ENCODE measurements at places on chromosomes 6 and 20.
A peak's percentile ranks its signal among the peaks of the same experiment; 100 is the strongest.

DNA sequence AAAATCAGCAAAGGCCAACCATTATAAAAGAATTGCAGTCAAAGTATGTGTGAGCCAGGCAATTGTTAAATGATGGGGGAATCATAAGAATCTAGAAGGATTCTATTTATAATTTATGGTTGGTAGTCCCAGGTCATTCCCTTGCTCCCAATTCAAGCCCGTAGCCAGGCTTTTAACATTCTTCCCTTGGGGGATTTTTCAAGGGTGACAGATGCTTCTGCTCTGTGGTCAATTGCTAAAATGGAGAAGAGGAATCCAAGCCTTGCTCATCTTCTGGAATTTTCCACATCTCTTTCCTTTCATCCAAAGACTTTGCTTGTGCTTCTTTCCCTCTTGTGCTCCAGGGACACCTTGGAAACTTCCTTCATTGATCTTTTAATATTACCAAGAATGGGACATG is 18.0 kb upstream of the BCAS1 start:
- no peak for DNase-seq

GRCh38 chr20:41330343-41330720 is 10.3 kb upstream of the LPIN3 start:
- no peak for DNase-seq

DNA sequence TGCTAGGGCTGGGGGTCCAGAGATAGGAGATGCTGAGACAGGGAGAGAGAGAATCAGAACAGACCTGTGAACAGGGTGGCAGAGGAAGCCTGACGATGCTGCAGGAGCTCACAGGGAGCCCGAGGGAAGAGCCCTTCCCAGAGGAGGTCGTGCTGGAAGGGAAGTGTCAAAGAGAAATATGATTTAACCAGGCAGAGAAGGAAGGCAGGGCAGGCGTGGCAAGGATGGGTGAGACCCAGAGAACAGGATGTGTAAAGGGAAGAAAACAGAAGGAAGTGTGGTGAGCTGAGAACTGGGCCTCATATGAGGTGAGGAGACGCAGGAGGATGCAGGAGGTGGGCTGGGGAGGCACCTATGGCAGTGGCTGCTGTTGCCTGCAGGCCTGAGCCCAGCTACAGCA is 105.6 kb downstream of the ZDHHC14 start:
- no peak for DNase-seq

- no peak for DNase-seq
Observed at GRCh38 chr6:34867484-34867883, 20.4 kb downstream of the TAF11 start.

DNA sequence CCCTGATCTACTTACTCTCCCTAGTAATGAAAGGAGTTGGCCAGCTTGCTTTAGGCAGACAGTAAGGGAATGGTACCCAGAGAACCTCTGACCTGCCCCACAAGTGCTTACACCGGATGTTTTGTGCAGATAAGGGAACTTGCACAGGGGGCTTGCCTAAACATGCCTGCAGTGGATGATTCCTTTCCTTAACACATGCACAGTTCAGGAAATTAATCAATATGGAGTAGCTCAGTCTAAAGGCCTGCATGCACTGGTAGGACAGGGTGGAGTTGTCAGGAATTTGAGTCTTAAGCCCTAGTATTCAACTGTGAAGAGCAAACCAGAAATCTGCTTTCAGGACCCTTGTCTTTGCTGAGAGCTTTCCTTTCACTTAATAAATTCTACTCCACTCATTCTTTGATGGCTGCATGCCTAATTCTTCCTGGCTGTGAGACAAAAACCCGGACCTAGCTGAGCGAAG is 3.9 kb upstream of the TRIM38 start:
- DNase-seq = no peak

GRCh38 chr6:166467436-166468000 is 84.8 kb upstream of the MPC1 start:
- DNase-seq = no peak

- DNase-seq = no peak
Observed at GRCh38 chr6:46491201-46491627, at the start of gene RCAN2. Gene RCAN2, minus strand, starts transcription at chr6:46491449.

GRCh38 chr20:16419138-16419715 is 154.0 kb downstream of the KIF16B start:
- DNase-seq = no peak

DNA sequence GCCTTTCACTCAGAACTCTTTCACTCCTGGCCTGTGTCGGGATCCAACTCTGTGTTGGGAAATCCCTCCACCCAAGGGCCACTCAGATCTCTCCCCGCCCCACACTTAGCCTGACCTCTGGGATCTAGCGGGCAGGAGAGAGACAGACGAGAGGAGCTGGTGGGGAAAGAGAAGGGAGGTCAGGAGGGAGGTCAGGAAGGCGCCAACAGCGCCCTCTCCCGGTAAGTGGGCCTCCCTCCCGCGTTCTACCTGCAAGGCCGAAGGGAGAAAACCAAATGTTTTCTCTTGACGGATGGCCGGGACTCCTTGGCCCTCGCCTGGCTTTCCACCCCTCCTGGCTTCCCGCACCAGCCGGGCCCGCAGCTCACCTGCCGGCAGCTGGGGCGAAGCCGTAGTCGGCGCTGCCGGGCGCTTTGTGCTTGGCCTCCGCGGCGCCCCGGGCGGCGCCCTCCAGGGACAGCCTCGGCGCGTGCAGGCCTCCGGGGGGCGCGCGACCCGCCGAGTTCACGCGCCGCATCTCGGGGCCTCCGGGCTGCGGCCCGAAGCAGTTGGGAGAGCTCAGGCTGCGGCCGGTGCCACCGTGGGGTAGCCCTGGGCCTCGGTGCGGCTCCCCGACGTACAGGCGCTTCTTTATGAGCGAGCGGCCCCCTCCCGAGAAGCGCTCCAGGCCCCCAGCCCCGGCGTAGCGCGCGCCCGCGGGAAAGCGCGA is 38.2 kb downstream of the C6orf132 start:
- DNase-seq = peak; percentile 55

DNA sequence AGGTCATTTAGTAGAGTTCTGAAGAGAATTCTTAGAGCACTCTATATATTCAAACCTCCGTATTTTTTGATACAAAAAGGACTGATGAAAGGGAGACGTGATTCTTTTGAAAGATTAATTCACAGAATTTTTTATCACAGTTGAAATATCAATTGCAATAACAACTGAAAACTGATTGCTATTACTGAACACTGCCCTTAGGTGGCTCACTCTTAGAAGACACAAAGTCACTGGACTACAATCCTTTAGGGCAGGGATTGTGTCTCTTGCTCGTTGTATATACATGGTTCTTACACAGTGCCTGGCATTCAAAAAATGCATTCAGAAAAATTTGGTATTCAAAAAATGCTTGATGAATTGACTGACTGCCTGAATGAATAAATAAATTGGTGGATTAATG is 17.1 kb upstream of the CALHM6 start:
- no peak for DNase-seq

GRCh38 chr6:150610584-150610983 is 10.9 kb downstream of the PLEKHG1 start:
- no peak for DNase-seq

Data from MV-4-11 (cell line).